ENCODE measurements at places on chromosomes 7 and 10.

DNA sequence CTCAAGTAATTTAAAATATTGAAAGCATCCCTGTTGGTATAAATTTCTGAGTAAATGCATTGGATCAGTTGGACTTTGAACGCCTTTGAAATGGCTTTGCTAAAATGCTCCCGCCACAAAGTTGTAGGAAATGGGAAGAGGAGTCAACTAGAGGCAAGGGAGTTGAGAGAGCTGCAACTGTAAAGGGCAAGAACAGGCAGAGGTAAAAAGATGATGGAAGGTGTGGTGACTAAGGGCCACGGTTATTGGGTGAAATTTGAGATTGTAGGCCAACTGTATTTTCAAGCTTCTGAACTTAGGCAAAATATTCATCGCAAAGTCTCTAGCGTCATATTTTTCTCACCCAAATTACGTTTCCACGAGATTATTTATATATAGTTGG is 595 bp upstream of the SUMF2 start:
- no peak for DNase-seq

DNA sequence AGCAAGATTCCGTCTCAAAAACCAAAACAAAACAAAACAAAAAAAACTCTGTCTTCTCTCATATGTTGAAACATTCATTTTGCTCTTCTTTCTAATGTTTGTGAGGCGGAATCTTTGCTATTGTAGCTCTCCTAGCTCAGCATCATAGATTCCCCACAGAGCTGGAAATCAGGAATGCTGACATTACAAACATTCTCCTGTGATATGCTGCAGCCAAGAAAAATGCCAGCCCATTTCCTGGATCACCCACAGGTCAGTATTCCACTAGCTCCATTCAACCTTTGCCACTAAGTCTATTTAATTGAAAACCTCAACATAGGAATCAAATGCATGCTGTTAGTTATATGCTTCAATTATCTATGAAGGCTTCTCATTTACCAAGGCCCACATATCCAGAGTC is 186.3 kb downstream of the IPMK start:
- no peak for DNase-seq

- peak; percentile 45 for DNase-seq
Observed at GRCh38 chr7:148838905-148839304, 45.2 kb downstream of the EZH2 start.

- DNase-seq, result no peak
Observed at GRCh38 chr10:120988751-120989150, 137.6 kb downstream of the WDR11 start.

GRCh38 chr7:11726794-11727155 is 105.2 kb downstream of the THSD7A start:
- DNase-seq, result no peak

DNA sequence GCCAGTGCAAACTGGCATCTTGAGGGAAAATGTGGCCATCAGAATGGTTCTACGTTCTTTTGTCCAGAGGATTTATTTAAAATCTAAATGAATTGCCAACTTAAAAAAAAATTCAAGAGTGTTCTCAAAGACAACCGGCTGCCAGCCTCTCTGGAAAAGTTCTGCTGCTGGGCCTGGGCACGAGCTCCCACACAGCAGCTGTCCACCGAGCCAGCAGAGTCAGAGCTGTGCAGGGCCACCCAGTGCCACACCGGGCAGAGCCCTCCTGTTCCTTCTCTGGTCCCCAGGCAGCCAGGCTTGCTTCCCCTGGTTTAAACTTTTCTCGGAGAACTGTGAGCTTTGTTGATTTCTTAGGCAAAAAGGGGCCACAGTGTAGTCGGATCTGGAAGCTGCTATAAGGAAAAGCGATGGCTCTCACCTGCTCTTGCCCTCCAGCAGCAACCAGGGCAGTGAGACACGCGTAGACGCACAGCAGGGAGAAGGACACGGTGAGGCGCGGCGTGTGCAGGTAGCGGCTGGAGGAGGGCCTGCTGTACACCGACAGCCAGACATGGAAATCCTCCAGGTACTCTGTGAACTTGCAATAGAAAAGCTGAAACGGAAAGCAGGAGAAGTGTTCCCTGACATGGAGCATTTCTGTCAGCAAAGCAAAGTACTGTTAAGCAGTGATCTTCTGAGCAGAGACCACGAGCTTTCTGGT is 111.6 kb downstream of the PKD1L1 start:
- no peak for DNase-seq

- no peak for DNase-seq
Observed at GRCh38 chr7:30816645-30817370, 45.6 kb downstream of the MINDY4 start.

DNA sequence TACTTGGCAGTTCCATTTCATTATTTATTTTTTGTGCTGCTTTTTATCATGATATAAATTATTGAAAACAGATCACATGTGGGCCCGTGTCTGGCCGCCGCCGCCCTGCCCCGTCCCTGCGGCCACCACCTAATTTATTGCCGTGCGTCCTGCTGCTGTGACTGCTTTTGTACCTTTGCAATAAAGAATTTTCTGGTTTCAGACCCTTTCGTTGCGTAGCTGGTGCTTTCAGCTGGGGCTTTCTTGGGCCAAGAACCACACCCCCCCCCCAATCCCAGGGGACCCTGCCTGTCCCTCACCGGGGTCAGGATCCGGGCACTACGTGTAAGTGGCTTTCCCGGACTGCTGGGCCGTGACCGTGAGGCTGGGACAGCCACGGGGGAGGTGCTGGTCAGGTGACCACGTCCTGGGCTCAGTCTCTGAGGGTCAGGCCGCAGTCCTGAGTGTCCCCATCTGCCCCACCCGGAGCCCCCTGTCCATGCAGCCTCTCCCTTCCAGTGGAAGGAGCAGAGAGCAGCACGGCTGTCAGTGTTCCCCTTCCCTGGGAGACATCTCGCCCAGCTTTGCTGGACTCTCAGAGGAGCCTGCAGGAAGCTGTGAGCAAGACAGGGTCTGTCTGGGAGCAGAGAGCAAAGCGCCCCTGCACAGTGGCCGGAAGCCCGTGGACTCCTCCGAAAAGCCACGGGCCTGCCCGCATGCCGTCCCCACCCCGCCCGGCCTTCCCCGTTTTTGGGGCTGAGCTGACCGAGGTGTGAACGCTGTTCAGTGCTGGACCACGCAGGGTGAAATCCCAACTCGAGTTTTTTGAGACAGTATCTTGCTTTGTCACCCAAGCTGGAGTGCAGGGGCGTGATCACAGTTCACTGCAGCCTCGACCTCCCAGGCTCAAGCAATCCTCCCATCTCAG is 12.6 kb downstream of the MAFK start:
- no peak for DNase-seq

GRCh38 chr7:76326646-76327233 is 24.3 kb downstream of the HSPB1 start:
- DNase-seq, result no peak

GRCh38 chr7:46072722-46073121 is 151.7 kb upstream of the IGFBP3 start:
- no peak for DNase-seq

GRCh38 chr10:30057421-30057841 is 2.0 kb downstream of the JCAD start:
- DNase-seq, result no peak

- no peak for DNase-seq
Observed at GRCh38 chr10:95214369-95214768, 20.3 kb downstream of the ACSM6 start.

DNA sequence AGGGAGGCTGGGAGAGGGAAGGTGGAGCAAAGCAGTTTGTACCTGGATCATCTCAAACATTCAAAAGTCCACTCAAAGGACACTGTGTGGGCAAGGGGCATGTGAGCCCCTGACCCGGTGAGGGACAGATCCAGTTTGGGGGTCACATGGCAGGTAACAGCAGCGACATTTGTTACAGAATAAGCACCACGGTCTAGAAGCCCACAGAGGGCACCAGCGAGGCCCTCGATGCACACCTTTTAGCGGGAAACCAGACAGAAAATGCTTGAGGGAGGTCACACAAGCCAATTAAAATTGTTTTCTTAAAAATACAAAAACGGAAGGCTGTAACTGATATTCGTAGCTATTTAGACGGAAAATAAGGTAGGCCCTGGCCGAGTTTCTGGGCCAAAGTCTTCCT is 144.4 kb downstream of the ZMYND11 start:
- no peak for DNase-seq

GRCh38 chr7:56287429-56288138 is 171.4 kb upstream of the NUPR2 start:
- DNase-seq, result no peak

DNA sequence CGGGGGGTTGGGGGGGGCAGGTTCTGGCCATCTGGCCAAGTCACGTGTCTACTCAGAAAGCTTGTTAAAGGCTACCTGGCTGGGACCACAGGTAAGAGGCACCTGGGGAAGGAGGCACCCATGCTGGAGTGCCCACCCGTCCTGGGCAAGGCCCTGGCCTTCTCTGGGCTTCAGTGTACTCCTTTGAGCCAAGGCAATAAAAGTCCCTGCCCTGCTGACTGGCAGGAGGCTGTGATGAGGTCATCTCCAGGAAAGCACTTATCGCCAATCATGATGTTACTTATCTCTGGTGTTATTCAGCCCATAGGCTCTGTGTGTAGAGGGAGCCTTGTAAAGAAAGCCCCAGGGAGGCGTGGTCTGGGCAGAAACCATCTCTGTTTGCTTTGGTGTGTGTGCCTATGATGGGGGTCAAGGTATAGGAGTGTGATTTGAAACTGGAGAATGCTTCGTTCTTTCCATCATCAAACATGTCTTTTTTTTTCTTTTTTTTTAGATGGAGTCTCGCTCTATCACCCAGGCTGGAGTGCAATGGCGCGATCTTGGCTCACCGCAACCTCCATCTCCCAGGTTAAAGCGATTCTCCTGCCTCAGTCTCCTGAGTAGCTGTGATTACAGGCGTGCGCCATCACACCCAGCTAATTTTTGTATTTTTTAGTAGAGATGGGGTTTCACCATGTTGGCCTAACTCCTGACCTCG is 2.5 kb upstream of the CLDN4 start:
- peak; percentile 23 for DNase-seq

DNA sequence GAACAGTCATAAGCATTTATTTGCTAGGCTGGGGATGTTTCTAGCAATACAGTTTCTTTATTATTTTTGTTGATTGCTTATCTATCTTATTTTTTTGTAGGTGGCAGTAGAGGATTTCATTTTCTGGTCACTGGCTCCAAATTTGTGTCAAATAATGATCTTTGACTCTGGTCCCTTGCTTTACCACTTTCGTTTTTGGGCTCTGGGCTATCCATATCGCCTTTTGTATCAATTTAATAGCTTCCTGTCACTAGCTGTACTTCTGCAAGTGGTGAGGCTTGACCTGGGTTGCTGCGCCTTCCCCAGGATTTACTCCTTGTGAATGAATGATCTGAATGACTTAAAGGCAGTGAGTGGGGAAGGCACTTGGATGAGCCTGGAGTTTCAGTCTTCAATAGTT is 48.4 kb downstream of the MDFIC start:
- no peak for DNase-seq

- no peak for DNase-seq
Observed at GRCh38 chr7:131608116-131608500, 51.7 kb upstream of the PODXL start.
